ENCODE measurements at places on chromosomes 16 and 17.

- DNase-seq, result no peak
Measured at GRCh38 chr16:19968891-19969683, 84.4 kb upstream of the GPRC5B start.

DNA sequence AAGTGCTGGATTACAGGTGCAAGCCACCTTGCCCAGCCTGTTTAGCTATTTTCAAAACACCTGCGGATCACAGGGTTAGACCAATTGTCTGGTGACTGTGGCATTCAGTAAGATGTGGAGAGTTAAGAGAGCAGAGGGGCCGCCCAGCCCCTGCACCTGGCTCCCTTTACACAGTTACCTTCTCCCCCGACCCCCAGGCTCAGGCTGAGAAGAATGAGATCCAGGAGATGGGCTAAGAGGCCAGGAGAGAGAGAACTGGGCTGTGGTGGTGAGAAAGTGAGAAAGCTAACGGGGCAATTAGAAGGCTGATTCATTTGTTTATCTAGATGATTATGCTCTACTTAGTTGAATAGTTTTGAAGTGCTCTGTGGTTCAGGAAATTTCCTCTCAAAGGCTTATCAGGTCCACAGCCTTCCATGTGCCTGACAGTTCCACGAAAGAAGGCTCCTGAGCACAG lies 67.8 kb upstream of the AXIN2 start:
- DNase-seq, result no peak

DNA sequence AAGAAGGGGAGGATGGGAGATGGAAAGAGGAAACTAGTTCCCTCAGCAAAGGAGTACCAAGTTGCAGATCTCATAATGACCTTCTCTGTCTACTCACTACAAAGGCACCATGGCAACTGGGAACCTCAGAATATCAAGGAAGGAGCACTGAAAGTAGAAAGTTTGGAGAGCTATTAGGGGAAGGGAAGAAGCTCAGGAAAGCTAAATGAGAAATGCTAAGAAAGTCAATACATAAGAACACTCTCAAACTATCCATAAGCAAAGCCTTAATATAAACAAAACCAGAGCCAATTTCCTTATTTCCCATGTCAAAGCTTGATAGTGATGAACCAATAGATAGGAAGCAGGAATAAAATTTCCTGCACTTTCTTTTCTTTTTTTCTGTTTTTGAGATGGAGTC lies 57.9 kb upstream of the C17orf78 start:
- peak; percentile 49 for DNase-seq

DNA sequence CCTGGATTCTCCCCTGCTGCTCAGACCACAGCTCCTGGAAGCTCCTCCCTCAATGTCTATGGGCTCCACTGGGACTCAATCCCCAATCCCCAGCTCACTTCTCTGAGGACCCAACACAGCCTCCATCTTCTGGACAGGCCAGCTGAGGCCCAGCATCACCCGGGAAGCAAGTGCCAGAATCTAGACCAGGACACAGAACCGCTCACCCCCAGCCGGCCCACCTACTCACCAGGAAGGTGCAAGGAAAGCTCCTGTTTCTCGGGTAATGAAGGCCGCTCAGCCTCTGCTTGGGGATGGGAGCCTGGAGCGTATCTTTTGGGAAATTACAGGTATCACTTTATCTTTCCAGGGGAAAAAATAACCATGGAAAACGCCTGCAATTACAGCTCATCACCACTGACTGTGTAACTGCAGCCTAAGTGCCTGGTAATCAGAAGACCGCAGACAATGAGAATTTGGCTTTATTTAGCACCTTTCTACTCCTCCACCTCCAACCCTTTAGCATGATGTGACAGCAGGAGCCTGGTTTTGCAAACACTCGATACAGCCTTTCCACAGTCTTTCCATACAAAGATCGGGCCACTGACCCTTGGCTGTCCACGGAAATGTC lies 49.6 kb upstream of the RPL38 start:
- no peak for DNase-seq

DNA sequence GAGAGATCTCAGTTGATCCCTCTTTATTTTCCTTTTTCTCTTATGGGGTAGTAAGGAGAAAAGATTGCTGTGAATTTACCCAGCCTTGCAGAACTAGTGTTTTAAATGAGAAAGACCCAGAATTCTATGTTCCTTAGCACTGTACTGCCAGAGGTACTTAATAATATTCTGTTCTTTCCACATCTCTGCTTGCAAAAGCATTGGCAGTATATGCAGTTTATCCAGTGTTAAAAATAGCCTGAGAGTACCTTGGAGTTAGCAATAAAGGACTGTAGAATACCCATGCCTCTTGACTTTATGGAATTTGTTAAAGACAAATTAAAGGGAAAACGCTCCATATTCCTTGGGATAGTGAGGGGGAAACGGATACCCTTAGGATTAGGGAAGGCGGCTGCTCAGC lies 11.9 kb downstream of the SLC7A6 start:
- DNase-seq, result no peak

- DNase-seq, result peak; percentile 21
Measured at GRCh38 chr16:14289692-14290340, 218.7 kb downstream of the MRTFB start.

GRCh38 chr17:60231691-60232090 lies 81.9 kb downstream of the CA4 start:
- no peak for DNase-seq

- no peak for DNase-seq
Measured at GRCh38 chr16:8199390-8199789, 390.9 kb downstream of the TMEM114 start.

DNA sequence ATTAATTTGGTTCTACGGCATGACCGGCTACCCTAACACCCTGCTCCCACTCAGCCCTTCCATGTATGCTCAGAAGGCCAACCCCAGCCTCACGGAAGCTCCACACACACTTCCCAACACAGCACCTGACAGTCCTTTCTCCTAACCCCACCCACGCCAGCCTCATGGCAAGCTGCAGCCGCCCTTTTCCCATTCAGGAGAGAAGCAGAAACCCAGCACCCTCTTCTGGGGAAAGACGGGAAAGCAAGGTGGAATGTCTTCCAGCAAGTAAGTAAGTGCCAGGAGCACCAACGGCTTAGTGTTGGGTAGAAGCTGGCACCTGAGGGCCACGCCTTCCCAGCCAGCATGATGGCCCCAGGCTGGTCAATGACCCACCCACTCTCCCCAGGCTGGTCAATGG lies 32.1 kb downstream of the ABR start:
- no peak for DNase-seq

DNA sequence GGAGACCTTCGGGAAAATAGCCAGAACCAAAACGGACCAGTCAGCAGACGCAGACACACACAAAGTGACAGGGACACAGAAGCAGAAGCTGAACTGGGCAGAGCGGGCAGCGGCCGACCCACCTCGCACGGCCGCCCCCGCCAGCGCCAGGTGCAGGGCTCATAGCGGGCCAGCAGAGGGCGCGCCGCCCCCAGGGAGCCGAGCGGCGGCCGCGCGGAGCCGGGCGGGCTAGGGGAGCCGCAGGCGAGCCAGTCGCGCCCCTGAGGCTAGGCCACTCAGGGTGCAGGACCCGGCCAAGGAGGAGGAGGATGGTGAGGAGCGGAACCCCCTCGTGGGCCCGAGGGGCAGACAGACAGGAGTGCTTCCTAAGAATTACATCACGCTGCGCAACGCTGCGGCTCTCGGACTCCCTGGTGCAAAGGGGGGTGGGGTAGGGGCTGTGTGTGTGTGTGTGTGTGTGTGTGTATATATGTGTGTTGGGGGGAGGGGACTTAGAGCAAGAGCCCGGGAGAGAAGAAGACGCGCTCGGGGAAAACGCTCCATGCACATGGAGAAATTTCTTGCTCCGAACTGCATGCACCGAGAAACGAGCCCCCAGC lies 913 bp upstream of the NOG start:
- peak; percentile 4 for DNase-seq

GRCh38 chr16:64865069-64865696 lies 256.7 kb downstream of the CDH11 start:
- DNase-seq, result no peak

DNA sequence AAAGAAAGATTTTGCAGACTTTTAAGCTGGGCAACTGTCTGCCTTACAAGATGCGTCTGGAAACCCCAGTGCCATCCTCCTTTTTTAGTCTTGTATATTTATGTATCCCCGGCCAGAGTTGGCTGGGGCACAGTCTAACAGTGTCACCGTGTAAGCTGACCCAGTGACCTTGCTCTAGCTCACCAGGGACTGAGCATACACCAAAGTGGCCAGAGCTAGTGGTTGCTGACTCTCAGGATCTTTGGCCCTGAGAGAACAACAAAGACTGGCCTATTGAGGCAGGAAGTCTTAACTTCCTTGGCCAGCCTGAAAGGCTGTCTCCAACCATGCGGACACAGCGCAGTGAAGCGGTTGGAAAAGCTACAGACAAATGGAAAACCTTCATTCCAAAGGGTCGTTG lies 745.2 kb downstream of the WWOX start:
- no peak for DNase-seq

GRCh38 chr17:43695970-43696865 lies 34.5 kb upstream of the MEOX1 start:
- DNase-seq, result peak; percentile 31

GRCh38 chr17:81117672-81118198 lies 47.6 kb upstream of the PVALEF start:
- no peak for DNase-seq

- peak; percentile 67 for DNase-seq
Measured at GRCh38 chr16:57592591-57593003, 35.8 kb upstream of the ADGRG1 start.

Measured in MV-4-11 (cell line).